ENCODE measurements at places on chromosomes 6 and 20.

GRCh38 chr6:134689177-134689576, 260.7 kb downstream of the ALDH8A1 start:
- DNase-seq: no peak

DNA sequence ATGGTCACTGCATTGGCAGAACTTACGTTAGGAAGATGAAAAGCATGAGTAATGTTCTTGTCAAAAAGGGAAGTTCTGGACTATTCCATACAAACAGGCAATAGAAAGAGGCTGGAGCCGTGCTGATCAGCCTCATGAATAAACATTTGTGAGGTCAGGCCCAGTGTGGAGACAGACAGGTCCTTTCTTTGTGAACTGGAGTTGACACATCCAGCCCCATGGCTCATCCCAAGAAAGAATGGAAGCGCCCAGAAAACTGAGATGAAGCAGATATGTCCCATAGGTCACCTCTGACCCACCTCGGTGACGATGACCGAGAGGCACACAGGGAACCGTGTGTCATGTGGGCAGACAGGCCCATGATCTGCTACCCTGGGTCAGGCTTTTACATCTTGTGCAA, 276.0 kb upstream of the SGK1 start:
- no peak for DNase-seq

DNA sequence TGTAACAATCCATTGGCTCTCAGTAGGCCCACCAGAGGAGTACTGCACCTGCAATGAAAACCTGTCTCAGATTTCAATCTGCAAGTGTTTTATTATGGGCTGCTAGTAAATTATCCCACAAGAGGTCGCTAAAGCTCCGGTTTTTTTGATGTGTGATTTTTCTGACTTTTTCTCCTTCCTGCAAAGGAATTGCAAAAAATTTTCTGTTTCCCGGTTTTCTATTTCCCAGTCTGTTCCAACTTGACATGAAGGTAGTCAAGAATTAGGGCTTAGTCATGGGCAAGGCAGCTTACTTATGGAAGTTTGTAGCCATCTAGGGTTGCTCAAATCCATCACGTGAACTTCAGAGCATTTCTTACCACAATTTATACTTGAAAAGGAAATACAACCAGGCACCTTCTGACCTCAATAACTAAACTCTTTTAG, 38.5 kb upstream of the AHI1 start:
- DNase-seq: peak; percentile 29

- no peak for DNase-seq
Observed at GRCh38 chr6:66435321-66435720, 728.3 kb upstream of the EYS start.

GRCh38 chr20:64099880-64100565, 7.3 kb downstream of the NPBWR2 start:
- DNase-seq: peak; percentile 37

GRCh38 chr20:62832212-62832922, 15.5 kb downstream of the COL9A3 start:
- peak; percentile 83 for DNase-seq

DNA sequence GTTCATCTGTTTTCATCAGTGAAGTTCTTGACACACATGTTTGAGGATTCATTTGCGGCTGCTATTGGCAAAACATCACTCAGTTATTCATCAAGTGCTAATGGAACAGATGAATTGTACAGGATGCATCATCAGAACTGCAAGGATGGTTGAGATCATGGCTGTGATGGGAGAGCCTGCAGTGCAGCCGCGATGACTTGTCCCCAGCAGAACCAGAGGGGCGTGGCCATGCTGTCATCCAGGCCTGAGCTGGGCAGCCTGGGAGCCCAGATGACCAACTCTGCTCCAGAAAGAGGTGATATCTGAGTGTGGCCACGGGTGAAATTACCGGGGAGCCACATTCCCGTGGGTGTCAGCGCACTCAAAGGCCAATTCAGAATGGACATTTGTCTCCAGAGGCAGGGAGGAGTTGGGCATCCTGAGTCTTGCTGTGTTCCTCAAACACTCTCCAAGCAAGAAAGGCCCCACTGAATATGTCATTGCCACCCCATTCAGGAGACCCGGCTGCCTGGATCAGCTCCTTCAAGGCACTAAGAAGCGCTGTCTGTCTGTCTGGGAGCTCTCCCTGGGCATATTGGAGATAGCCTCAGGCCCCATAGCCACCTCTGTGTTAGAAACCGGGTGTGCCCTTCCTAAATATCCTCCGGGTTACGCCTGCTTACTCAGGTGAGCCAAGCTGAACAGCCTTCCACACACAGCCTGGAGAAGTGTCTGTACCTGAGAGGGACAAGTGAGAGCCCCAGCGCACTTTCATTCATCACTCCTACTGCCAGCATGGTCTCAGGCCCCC, 66.7 kb downstream of the SYNDIG1 start:
- DNase-seq: no peak

GRCh38 chr6:157760589-157761330, 62.3 kb upstream of the SNX9 start:
- no peak for DNase-seq

DNA sequence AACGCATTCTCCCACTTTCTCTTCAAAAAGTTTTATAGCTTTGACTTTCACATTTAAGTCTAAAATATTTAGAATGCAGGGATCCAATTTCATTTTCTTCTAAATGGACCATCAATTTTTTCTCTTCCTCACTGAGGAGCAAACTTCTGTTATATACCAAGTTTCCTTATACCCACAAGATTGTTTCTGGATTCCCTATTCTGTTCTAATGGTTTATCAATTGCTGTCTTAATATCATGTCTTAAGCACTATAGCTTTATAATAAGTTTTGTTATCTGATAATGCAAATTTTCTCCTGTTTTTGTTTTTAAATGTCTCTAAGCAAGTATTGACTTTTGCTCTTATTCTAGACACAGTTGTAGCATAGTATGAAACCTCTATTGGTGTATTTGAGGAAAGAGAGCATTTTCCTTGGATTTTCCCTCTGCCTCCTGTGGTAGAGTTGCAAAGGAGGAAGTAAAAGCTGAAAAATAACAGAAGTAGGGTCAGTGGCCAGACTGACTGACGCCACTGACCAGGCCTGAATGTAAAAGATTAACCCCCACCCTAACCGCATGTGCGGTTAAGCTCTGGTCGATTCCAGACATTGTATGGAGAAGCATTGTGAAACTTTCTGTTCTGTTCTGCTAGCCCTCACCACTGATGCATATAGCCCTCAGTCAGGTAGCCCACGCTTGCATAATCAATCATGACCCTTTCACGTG, 40.3 kb downstream of the GPX5 start:
- no peak for DNase-seq

GRCh38 chr6:104648347-104648746, 211.4 kb downstream of the HACE1 start:
- no peak for DNase-seq

DNA sequence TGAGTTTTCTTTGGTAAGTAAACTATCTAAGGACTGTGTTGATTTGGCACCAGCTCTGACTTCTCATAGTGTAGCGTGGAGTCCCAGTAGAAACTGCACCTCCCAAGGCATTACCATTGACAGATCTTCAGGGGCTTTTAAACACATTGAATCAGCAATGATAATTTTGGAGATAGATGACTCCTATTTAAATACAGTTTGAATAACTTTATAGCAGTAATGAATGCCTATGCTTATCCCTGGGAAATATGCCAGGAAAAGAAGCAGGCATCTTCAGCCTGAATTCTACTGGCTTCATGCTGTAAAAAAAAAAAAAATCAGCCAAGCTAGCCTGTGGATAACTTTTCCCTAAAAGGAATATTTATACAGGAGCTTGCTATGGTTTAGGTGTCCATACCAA, 895.9 kb downstream of the EYS start:
- no peak for DNase-seq

- no peak for DNase-seq
Observed at GRCh38 chr20:50496773-50497385, 13.3 kb upstream of the PTPN1 start.

GRCh38 chr6:138546733-138547185, 47.5 kb upstream of the NHSL1 start:
- peak; percentile 19 for DNase-seq

DNA sequence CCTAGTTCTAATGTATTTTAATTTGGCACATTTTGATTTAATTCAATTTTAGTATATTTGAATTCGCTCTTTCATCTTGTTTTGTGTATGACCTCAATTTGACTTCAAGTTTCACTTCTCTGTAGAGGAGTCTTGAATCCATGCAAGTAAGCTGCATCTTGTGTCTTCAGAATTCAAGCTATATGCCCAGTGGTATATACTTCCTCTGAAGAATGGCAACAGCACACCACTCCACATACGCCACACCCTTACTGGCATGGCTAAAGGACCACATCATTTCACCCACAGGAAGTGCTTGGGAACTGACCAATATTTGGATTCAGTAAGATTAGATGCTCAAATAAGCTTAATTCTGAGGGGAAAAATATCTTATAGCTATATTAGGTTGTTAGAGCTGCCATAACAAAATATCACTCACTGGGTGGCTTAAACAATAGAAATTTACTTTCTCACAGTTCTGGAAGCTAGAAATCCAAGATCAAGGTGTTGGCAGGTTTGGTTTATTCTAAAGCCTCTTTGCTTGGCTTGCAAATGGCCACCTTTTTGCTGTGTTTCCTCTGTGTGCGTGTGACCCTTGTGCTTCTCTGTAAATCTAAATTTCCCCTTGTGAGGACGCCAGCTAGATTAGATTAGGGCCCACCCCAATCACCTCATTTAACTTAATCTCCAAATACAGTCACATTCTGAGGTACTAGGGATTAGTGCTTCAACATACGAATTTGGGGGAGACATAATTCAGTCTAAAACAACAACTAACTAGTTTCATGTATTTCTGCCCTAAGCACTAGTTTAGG, 2.8 kb upstream of the ASF1A start:
- DNase-seq: no peak

DNA sequence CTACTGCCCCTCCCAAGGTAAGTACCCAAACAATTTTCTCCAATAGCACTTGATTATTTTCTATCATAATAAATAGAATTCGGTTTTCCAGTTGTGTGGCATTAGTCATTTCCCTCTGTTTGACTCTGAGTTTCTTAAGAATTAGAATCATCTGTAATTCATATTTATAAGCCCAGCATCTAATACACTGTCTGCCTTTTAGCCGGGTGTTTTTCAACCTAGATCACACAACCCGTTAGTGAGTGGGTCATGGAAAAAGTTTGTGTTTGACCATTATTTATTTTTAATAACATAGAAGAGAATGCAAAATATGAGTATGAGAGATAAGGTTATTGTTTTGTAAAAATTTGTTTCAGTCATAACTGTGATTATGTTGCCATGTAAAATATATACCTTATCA, 701.6 kb downstream of the RFPL4B start:
- DNase-seq: no peak

DNA sequence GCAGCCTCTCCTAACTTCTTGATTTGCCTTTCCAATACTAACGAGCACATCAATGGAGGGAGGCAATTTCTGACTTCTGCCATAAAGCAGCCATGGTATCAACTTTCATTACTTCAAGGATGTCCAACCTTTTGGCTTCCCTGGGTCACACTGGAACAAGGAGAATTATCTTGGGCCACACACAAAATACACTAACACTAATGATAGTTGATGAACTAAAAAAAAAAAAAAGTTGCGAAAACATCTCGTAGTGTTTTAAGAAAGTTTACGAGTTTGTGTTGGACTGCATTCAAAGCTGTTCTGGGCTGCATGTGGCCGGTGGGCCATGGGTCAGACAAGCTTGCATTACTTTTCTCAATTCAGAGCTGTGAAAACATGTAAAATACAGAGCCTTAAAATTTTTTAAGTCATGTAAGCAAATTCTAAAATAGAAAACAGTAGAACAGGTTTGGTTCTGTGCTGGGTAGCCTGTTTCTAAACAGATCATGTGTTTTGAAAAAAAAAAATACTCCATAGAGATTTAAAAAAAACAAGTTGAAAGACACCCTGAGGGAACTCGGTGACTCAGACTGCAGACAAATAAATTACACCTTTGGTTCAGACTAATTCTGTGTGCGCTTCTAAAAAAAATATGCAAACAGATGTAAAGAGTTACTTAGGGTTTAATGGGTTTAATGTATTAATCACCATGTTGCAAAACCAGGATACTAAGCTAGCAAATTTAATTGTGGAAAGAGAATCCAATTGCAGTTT, 43.6 kb upstream of the SLC22A23 start:
- DNase-seq: no peak

GRCh38 chr6:37321101-37321500, 32.7 kb upstream of the RNF8 start:
- no peak for DNase-seq

GRCh38 chr6:45921691-45922281, 93.9 kb downstream of the CLIC5 start:
- DNase-seq: no peak

DNA sequence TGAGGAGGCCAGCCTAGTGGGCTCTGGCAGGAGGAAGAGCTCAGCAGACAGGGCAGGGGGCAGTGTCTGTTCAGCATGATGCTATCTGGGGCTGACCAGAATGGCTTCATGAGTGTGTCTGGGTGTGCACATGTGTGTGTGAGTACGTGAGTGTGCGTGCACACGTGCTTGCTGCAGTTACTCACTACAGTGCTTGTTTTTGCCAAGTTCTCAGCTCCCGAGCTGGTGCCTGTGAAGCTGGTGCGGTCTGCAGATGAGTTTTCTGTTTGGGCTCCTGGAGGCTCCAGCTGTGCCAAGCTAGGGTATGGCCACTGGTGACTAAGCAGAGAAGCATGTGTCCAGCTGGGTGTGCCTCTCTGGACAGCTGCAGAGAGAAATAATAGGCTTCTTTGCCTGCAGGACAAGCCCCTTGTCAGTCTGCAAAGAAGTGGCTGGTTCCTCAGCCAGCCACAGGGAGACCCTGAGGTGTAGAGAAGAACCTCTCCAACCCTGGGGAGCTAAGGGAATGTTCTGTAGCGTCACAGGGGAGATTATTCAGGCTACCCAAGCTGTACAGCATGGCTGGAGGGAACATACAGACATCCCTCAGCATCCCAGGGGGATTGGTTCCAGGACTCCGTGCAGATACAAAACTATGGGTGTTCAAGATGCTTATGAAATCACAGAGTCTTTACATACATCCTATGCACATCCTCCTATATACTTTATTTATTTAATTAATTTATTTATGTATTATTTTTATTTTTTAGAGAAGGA, 40.2 kb upstream of the FAM50B start:
- no peak for DNase-seq

DNA sequence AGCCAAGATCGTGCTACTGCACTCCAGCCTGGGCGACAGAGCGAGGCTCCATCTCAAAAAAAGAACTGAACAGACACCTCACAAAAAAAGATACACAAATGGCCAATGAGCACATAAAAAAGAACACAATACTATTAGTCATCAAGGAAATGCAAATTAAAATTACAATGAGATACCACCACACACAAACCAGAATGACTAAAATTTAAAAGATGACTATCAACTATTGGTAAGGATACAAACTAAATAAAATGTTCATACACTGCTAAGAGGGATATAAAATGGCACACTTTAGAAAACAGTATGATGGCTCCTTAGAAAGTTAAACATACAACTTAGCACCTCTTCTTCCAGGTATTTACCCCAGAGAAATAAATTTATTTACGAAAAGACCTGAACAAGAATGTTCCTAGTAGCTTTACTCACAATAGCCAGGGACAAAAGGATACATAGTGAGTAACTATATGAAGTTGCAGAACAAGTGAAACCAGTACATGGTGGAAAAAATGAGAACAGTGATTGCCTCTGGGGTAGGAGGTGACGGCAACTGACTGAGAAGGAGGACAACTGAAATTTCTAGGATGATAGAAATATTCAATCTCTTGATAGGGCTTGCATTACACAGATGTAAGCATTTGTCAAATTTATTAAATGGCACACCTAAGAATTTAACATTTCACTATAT, 53.2 kb downstream of the FAM8A1 start:
- DNase-seq: no peak
